Activated T-helper 17 cell treated with anti-CD3 and anti-CD28 coated beads, Interleukin-2, amount 50 U/mL, for 72 hours (primary cell): ENCODE measurements at places on chromosomes 13 and 19. TPM values are rescaled to one million over a fixed set of nuclear protein-coding genes. Genes with fewer than 3 reads are reported as not detected.
A peak's percentile ranks its signal among the peaks of the same experiment; 100 is the strongest.

- ATAC-seq: no peak
Measured at GRCh38 chr13:51271528-51272085, 49.4 kb downstream of the FAM124A start.

GRCh38 chr19:19294914-19295313, 21.8 kb upstream of the TM6SF2 start:
- no peak for ATAC-seq

DNA sequence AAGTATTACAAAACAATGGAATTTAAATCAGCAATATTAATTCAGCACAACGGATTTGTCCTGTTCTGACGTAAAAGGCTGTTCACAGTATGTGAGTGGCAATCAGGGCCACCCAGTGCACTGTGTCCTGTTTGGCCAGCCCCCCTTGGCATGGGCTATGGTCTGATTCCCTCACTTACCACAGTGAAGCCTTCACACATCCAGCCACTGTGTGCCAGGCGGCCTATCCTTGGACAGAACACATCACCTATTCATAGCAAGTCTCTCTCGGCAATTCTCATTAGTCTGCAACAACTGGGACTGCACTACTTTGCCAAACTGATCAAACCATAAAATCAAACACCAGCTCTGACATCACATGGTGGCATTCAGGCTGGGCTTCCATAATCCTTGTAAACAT, 221.5 kb upstream of the TSHZ3 start:
- no peak for ATAC-seq

GRCh38 chr19:12837225-12837624, 1.1 kb upstream of the MAST1 start:
- peak; percentile 54 for ATAC-seq

- ATAC-seq: peak; percentile 40
Measured at GRCh38 chr13:52665325-52665724, 12.7 kb downstream of the SUGT1 start.

DNA sequence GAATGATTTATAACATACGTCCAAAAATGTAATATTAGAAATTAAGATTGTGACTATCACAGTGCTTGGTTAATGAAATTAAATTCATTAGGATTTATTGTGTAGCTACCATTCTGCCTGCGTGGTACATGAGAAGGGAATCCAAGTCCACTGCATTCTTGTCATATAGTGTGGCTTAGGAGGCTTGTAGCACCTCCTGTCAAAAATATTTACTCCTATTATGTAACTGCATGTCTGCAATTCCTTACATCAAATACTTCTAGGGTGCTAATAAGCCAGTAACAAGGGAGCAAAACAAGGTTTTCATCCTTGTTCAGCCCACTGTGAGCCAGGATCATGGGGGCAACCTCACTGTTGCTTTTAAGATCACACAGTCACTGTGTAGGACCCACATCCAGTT, 199.0 kb downstream of the SLC7A1 start:
- ATAC-seq: no peak

GRCh38 chr13:51793570-51794271, 10.2 kb downstream of the DHRS12 start:
- peak; percentile 96 for ATAC-seq

GRCh38 chr19:955803-956765, 28.1 kb upstream of the WDR18 start:
- no peak for ATAC-seq

GRCh38 chr19:39347332-39348164, 5.3 kb downstream of the SAMD4B start:
- ATAC-seq: peak; percentile 14

DNA sequence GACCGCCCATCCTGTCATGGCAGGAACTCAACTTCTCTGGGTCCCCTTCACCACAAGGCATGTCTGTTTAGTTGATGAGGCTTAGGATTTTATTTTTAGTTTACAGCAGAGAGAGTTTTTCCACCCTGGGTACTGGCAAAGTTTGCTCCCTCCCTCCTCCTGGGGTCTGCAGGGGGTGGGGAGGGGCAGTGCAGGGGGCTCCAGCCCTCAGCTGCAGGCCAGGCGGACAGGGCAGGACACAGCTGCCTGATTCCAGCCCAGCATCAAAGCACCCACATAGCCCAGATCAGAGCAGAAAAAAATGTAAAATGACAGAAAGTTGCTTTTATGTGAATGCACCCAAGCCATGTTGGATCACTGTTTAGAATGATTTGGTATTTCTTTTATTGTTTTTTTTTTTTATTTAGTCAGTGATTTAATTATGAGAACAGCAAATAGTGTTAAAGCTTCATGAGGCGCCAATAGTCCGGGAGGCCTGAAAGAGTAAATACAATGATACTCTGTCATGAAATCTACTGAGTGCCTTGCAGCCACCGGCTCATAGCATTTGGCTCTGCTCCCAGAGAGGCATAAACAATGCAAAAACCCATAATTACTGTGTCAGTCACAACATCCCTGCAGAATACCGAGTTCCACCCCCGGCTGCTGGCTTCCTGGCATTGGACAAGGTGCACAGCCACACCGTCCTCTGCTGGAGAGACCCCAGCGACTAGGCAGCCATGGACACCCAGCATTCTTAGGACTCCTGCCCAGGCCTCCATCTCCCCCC, 923.5 kb downstream of the UQCRFS1 start:
- no peak for ATAC-seq

DNA sequence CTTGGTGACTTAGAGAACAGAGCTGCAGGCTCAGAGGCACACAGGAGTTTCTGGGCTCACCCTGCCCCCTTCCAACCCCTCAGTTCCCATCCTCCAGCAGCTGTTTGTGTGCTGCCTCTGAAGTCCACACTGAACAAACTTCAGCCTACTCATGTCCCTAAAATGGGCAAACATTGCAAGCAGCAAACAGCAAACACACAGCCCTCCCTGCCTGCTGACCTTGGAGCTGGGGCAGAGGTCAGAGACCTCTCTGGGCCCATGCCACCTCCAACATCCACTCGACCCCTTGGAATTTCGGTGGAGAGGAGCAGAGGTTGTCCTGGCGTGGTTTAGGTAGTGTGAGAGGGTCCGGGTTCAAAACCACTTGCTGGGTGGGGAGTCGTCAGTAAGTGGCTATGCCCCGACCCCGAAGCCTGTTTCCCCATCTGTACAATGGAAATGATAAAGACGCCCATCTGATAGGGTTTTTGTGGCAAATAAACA, 9.9 kb downstream of the APOC1 start:
- no peak for ATAC-seq

DNA sequence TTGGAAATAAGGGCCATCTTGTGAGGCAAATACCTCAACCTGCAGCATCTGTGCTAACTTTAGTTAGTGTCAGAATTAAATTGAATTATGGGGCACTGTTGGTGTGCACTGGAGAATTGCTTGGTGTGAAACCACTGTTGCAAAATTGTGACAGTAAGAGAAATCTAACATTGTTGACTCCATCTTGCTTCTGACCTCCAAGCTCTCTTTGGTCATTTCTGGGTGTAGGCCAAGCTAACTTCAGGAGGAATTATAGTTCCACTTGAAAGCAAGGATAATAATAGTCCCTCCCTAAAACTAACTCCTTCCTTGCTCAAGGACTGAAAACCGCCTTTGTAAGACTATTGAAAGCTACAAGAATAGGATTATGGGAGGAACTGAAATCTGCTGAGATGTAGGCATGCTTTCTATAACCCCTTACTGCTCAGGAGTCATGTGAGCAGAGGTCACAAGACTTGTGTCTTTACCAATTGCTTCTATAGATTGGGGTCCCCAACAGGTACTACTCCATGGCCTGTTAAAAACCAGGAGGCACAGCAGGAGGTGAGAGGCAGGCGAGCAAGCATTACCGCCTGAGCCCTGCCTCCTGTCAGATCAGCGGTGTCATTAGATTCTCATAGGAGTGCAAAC, 24.9 kb upstream of the GAS6 start:
- ATAC-seq: no peak

GRCh38 chr19:35355791-35356460, 2.3 kb upstream of the FFAR3 start:
- no peak for ATAC-seq

DNA sequence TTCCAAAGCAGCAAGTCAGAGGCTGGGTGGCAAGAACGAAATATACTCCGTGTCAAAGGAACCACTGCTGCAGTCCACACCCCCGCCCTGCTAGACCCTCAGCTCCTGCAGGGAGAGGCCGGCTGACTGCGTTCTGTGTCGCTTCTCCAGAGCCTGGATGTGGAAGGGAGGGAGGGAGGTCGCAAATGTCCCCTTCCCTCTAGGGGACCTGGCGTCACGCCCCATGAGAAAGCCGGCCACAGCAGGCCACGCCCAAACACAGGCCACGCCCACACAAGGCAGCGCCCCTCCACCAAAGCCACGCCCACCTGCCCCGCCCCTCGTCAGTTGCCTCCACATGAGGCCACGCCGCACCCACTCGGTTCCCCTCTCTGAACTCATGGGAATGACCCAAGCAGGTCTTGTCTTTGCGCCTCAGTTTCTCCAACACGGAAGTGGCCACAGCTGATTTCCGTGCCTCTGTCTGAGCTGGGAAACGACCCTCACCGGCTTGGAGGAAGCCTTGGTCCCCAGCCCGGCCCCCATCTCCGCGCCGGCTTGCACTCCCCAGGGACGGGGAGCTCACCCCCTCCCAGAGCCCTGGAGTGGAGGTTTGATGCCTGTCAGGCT, 38.4 kb upstream of the TCF3 start:
- peak; percentile 52 for ATAC-seq

- no peak for ATAC-seq
Measured at GRCh38 chr13:25657157-25657556, 285.4 kb downstream of the ATP8A2 start.

GRCh38 chr13:51525567-51526167, 58.6 kb upstream of the WDFY2 start:
- peak; percentile 65 for ATAC-seq

DNA sequence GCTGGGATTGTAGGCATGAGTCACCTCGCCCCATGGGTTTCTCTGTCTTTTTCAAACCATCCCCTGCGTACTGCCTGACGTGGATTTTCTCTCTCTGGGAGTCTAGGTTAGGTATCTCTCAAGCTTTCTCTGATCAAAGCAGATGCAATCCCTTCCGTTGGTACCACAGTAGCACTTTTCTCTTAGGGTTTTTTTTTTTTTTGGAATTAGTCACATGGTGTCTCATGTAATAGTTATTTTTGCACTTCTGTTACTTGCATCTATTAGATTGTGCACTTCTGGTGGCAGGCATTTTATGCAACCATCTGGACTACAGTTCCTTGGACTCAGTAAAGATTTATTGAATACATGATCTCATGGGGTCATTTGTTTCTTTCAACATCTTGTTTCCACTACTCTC, 72.1 kb downstream of the GPC6 start:
- ATAC-seq: no peak

GRCh38 chr13:67505376-67505775, 275.2 kb upstream of the PCDH9 start:
- no peak for ATAC-seq

GRCh38 chr19:45693106-45693788, 781 bp downstream of the QPCTL start:
- no peak for ATAC-seq

GRCh38 chr13:21012841-21013681, 48.3 kb downstream of the LATS2 start:
- ATAC-seq: no peak

GRCh38 chr19:46648961-46649960, 11.7 kb downstream of the DACT3 start:
- no peak for ATAC-seq

DNA sequence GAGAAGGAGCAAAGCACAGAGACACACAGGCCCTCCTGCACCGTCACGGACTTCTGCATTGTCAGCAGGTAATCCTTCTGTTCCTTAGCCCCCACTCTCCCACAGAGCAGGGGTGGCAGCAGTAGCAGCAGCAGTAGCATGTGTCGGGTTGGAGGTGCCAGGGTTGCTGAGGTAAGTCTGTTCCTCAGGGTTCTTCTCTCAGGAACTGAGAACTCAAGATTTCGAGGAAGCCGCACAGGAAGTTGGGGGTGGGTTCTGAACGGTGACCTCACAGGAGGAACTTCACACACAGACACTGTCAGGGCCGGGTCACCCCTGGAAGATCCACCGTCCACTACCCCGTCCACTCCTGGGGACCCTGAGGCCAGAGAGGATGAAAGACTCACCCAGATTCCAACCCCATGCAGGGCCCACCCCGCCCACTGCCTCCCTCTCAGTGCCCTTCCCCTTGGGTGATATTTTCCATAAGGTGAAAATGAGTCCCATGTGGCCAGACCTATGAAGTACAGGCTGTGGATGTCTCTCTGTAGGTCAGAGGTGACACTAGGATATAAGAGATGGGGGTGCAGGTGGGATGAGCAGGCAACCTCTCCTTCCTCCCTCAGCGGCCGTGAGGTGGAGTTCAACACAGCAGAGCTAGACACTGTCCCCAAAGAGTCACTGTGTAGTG, at the start of gene SIGLEC12:
TSS of gene SIGLEC12 (minus strand) at position 207 of the 670 bp plus-strand sequence. CDS start at position 140, 67 bp downstream.
- ATAC-seq: peak; percentile 86

DNA sequence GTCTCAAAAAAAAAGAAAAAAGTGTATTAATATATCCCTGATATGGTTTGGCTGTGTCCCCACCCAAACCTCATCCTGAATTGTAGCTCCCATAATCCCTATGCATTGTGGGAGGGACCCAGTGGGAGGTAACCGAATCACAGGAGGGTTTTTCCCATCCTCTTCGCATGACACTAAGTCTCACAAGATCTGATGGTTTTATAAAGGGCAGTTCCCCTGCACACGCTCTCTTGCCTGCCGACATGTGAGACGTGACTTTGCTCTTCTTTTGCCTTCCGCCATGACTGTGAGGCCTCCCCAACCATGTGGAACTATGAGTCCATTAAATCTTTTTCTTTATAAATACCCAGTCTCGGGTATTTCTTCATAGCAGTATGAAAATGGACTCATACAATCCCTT, 17.7 kb downstream of the STK24 start:
- peak; percentile 20 for ATAC-seq

DNA sequence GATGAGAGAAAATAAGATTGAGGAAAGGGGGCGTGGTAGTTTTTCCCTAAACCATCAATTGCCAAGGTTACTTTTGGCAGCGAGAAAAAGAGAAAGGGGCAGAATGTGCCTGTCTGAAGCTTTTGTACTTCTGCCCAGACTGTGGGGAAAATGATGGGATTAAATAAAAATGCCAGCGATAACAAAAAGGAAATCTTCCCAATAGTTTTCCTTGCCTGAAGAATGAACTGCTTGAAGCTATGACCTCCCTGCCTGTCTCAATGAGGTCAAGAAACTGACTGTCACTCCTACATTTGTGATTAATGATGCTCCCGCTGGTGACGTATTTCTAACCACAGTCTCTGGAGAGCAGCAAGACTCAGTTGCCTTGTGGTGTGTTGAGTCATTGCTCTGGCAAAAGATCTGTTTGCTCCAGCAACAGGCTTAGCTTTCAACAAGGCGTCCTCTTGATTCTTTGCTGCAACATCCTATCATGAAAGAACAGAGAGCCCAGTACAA, 1051.5 kb downstream of the DIAPH3 start:
- no peak for ATAC-seq

Gene SRRM5
- 0.74 TPM for total RNA-seq

Gene CASP14
- not detected for total RNA-seq

Gene ELSPBP1
- not detected for total RNA-seq

Gene LILRB3
- total RNA-seq: 1.8 TPM

Gene FLT1
- total RNA-seq: 12.7 TPM

Gene PALM
- total RNA-seq: not detected

Gene KLHL1
- not detected for total RNA-seq

Gene SHANK1
- total RNA-seq: not detected

Gene SPINT2
- 56.6 TPM for total RNA-seq

Gene ADGRE3
- total RNA-seq: not detected

Gene STARD13
- 2.3 TPM for total RNA-seq

Gene KLK2
- not detected for total RNA-seq

Gene PNMA8C
- not detected for total RNA-seq

Gene SUPT20H
- 72.8 TPM for total RNA-seq

Gene APOC4
- not detected for total RNA-seq
